IPS DF 19.7 (cell line): ENCODE measurements at places on chromosomes 13 and 19.

DNA sequence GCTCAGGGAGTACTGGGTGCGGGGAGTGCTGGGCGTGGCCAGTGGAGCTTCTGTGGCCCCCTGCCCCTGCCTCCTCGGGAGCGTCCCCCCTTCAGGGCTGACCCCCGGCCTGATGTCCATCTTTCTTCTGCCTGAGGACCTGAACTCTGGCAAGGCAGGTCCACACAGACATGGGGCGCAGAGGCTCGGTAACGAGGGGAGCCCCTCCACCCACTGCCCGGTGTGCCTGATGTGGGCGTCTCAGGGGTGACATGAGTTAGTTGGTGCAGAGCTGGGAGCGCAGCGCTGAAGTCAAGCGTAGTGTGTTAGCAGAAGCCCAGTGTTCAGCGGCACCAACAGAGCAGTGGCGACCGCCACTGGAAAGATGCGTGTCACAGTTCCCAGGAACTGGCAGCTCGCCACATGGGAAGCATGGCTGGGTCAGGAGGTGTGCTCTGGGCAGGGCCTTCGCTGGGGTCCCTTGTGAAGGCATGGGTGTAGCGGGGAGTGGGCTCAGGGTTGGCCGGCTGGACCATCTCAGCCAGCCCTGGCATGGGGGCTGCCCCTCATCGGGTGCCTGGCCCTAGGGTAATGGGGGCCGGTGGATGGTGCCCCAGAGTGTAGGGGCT, 11.5 kb downstream of the THOP1 start:
- no peak for DNase-seq

DNA sequence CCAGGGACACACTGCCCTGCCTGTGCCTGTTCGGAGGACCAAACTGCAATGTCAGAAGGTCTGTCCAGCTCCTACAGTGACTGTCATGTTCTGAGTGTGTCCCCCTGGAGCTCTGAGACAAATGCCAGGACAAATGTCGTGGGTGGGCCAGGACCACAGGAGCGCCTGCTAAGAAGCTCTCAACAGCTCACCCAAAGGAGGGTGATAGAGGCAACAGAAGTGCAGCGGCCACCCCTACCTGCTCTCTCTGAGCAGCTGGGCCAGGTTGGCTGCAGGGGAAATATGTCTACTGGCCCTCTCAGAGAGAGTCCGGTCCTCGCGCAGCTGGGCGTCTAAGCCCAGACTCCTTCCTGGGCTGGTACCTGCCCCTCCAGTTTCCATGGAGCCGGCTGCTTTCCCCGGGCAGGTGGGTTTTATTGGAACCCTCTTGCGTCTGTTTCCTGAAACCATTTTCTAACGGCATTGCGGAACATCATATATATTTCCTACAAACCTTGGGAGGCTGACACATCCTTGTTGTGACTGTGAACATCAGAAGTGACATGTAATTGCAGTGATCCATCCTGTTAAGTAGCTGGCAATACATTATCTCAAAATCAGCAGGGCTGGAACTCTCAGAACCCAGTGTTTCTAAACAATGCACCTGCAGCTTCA, 78.1 kb downstream of the CHST8 start:
- DNase-seq = no peak

DNA sequence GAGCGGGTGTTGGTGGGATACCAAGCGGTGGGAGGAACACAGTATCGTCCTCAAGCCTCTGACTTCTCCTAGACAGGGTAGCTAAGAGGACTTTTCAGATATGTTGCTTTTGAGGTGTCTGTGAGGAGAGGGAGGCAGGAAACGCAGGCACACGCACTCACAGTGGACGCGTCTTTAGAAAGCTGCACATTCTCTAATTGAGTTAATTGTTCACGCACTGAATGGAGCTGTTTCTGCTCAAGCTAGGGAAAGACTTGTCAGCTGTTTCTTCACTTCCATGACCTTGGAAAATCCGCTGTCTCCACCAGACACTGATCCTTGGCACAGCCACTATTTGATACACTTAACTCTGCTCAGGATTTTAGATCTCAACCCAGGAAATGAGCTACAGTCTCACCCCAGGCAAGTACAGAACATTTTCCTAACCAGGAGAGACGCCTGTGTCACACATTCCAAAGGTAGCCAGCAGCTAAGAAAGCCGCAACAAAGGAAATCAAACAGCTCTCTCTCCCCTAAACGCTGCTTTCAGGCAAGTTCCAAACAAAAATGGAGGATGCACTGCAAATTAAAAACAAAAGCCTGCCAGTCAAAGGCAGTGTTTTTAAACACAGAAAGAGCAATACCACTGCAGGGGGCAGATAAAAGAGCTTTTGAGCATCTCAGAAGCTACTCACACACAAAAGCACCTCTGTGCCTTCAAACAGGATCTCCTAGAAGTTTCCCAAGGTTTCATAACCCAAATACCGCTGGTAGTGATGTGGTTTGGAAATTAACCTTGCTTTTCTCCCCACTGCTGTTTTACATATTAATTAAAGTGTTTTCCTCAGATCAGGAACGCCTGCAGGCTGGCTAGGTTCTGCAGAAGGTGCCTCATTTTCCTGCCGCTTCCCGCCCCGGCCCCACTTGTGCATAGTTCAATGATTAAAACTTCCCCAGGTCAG, 57.3 kb downstream of the IRS2 start:
- DNase-seq = no peak

DNA sequence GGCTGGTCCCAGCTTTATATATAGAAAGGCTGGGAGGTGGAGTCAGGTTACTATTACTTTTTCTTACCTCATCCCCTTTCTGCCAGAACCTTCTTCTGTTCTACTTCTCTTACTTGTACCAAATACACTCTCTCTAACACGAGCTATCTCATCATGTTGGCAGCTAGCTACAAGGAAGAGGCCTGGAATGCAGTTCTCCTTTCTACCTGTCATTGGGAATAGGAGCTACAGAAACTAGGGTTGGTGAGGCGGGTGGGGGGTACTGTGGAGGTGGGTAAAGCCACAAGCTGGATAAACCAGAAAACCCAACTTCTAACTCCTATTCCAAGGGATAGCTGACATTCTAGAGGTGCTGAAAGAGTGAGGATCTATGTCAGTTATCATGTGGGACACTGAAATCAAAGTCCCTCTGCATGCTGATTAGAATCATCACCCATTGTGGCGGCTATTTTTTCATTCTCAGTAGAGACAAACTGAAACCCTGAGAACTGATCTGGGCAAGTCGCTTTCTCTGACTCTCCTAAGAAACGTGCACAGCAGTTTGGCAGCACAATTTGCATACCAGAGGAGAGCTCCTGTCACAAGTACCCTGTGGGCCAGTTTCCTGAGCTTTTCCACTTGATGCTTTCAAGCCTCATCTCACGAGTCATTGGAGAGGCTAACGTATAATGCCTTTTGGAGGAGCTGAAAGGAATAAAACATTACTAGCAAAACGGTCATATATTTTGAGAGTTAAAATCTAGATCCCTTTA, 358.1 kb downstream of the ENOX1 start:
- no peak for DNase-seq

DNA sequence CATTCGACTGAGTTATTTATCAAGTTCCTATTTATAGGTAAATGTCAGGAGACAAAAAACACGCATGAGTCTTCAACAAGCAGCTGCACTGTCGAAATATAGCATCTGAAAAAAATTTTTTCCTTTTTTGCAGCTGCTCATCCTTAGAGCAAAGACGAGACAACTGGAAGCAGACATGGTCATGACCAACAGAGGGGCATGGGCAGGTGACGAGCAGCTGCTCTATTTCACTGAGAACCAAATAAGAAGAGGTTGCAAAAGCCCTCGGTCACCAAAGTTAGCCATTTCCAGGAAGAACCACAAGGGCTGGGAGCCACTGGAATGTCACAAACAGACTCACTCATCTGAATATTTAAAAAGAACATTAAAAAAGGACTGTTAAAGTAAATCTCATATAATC, 22.2 kb downstream of the SOHLH2 start:
- DNase-seq = no peak

GRCh38 chr19:3279306-3279705, 54.8 kb downstream of the CELF5 start:
- DNase-seq = no peak

- DNase-seq = no peak
Observed at GRCh38 chr13:40159736-40160135, 504.3 kb downstream of the COG6 start.

- no peak for DNase-seq
Observed at GRCh38 chr19:17052439-17052838, 22.8 kb downstream of the HAUS8 start.

DNA sequence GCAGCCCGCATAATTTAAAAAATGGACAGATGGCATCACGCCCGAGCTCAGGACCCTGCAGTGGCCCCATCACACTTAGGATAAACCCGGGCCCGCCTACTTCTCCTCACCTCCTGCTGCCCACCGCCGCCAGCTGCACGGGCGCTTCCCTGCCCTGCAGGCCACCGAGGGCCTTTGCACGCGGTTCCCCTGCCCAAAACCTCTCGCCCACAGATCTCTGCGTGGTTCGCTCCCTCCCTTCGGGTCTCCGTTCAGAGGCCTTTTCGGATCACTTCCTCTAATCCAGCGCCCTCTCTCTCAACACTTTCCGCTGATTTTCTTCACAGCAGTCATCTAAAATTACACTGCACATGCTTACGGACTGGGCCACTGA, 1.8 kb downstream of the SHISA7 start:
- DNase-seq = no peak
